ENCODE measurements at places on chromosomes 4 and X.

DNA sequence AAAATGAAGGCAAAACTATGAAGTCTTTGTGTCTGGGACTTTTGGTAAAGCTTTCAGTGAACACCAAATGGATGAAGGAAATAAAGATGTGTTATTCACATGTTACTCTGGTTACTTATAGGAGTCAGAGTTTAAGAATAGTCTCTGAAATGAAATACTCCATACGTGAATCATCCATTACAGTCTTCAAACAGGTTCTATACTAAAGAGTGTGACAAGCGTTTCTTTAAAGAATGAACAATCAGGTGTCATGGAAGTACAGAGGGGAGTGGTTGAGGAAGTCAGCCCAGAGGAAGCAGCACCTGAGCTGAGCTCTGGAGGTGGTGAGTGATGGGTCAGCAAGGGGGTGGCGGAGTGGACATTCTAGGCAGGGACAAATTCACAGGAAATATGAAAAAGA, 41.8 kb upstream of the SORBS2 start:
- DNase-seq = no peak

GRCh38 chr4:7557456-7557855, 122.7 kb upstream of the PSAPL1 start:
- peak; percentile 82 for DNase-seq

DNA sequence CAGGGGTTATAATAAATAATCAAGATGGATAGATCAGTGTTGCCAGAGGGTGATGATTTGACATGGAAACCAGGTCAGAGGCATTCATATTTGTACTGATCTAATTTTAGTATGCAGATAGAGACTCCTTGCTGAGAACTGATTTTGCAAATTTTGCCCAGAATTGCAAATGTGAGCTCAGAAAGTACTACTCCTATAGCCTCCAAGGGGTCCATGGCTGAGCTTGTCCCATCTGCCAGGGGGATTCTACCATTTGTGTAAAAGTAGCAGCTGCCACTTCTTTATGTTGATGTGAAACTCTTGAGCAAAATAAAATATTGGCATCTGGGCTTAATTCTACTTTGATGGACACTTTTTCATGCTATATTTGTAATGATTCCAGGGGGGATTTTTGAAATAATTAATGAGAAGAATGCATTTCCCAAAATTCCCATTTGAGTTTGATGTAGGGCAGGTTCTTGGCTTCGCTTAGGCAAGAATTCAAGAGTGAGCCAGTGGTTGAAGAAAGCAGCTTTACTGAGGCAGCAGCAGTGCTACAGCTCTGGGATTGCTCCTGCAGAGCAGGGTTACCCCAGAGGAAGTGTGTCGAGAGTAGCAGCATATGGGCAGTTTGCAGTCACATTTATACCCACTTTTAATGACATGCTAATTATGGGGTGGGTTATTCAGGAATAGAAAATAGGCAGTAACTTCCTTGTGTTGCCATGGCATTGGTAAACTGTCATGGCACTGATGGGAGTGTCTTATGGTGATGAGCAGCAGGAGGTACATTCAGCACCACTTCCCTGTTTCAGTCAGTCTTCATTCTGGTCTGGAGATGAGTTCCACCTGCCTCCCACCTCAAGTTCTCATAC, 38.7 kb upstream of the DCLK2 start:
- DNase-seq = no peak

- no peak for DNase-seq
Observed at GRCh38 chr4:74005528-74005927, 7.1 kb upstream of the CXCL5 start.

- DNase-seq = no peak
Observed at GRCh38 chr4:26721685-26722084, 137.8 kb downstream of the TBC1D19 start.

- DNase-seq = no peak
Observed at GRCh38 chrX:101368800-101369199, 17.2 kb downstream of the BTK start.

DNA sequence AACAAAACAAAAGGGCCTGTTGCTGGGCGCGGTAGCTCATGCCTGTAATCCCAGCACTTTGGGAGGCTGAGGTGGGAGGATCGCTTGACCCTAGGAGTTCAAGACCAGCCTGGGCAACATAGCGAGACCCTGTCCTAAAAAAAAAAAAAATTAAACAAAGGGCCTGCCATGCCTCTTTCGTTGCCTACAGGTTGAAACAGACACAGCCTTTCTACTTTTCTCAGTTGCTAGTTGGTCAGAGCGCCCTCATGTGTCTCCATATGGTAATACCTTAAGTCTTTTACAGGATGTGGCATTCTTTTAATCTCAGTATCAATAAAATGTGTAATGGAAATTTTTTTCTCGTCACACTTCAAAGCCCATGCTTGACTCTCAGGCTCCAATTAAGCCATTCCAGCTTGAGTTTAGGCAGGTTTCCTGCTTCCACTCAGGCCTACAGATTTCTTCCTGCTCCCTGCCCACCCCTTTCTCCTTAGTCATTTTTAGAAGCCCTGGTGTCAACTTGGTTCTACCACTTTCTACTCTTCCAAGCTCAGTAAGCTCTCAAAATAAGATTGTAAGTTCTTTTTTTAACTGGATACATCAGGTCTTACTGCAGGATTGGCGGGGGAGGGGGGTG, 4.6 kb upstream of the SOWAHD start:
- DNase-seq = peak; percentile 50

DNA sequence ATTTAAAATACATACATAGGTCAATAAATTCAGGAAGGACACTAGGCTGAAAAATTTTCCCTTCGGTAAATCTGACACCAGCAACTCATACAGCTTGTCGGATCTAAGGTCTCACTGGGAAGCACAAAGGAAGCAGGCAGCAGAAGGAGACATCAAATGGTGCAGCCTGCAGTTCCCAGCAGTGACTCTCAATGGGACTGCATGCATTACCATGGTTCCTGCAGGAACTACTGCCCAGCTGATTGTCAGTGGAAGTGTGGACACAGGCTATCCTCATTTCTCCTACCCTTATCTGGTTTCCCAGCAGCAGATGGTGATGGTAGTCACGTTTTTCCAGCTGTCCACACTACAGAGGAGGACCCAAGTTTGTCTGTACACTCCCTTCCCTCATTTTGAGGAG, 113.3 kb downstream of the PPP1R2C start:
- DNase-seq = no peak

GRCh38 chr4:2787230-2788100, 5.4 kb upstream of the SH3BP2 start:
- no peak for DNase-seq

DNA sequence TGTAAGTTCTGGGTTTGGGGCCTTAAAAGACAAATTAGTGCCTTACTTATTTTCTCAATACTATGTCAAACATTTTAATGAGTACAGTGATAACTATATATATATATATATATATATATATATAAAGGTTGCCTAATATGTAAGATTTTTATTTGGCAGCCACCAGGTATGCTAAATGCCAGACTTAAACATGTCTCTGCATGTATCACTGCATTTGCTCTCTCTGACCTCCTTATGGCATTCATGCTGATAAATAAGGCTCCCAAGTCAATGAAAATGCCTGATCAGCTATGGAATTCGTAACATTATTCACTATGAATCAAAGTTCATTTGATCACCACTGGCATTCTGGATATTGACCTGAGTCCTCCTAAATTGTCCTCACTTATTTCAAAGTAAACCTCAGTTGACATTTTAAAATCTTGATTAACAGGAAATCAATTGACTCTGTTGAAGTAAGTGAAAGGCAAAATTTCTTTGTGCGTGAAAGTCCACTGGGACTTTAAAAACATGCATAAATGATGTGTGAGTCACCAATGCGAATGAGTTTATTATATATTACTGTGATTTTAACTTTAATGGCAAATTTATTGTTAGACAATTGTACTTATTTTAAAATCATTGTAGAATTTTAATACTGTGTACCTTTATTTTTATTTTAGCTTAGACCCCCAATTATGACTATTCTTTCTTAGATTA, 29.2 kb upstream of the AREG start:
- no peak for DNase-seq

DNA sequence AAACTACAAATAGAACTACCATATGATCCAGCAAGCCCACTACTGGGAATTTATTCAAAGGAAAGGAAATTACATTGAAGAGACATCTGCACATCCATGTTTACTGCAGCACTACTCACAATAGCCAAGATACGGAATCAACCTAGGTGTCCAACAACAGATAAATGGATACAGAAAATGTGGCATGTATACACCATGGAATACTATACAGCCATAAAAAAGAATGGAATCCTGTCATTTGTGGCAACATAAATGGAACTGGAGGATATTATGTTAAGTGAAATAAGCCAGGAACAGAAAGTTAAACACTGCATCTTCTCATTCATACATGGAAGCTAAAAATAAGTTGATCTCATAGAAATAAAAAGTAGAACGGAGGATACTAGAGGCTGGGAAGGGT, 58.1 kb downstream of the RPS3A start:
- DNase-seq = no peak

DNA sequence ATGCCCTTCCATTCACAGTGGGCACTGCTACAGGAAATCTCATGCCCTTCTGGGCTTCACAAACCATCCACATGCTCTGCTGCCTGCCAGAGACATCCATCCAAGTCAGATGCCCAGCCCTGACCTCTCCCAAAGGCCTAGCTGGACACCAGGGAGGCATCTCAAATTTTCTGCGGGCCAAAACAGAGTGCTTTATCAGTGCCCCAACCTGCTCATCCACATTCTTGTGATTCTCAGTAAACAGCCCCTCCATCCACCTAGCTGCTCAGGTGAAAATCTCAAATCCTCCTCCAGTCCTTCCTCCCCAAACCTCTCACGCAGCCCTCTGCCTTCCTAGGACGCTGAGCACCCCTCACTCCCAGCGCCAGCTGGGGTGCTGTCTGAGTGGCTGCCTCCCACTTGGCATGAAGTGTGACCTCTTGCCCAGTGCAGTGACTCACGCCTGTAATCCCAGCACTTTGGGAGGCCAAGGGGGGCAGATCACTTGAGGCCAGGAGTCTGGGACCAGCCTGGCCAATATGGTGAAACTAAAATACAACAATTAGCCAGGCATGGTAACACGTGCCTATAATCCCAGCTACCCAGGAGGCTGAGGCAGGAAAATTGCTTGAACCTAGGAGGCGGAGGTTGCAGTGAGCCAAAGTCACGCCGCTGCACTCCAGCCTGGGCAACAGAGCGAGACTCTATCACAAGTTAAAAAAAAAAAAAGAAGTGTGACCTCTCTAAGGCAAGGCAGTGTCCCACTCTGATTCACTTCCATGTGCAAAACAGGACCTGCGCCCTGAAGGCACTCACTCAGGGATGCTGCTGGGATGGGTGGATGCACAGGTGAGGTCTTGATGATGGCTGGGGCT, 1.7 kb upstream of the AFAP1 start:
- DNase-seq = peak; percentile 66

DNA sequence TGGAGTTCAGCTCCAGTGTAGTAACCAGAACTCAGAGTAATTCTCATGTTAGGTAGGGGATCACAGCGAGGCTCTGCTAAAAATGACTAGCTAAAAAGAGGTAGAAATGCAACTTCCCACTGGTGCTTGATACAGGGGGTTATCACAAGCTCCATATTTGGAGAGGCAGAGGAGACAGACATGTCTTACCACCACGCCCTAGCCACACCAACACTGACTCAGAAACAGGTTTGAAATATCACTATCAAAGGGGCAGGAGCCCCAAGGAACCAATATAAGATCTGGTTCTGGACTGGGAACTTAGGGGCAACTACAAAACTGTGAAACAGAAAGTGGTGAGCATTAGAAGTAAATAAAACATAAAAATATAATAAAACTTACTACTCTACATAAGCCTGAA, 62.9 kb downstream of the IQCM start:
- no peak for DNase-seq

DNA sequence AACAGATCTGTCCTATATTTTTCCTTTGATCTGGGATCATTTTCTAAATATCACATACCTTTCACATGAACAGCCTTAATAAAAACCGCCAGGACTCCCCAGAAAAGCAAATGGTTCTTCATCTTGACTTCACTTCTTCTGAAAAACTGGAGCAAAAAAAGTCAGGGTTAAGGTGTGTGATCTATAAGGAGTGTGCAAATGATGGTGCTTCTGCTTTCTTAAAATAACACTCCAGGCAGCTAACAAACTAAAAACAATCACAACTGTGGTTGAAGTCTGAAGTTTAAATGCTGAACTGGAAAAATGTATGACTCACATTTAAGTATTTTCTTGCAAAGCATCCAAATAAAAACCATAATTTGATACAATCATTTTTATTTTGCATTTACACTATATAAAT, at the start of gene JCHAIN:
TSS of gene JCHAIN (minus strand) at position 140 of the 400 bp plus-strand sequence. CDS start at position 122, 18 bp downstream.
- DNase-seq = no peak

- DNase-seq = no peak
Observed at GRCh38 chr4:8047837-8048678, 108.4 kb upstream of the AFAP1 start.

GRCh38 chrX:17718649-17719165, 18.6 kb upstream of the SCML1 start:
- no peak for DNase-seq

GRCh38 chr4:188930822-188931221, 791.6 kb downstream of the TRIML1 start:
- peak; percentile 19 for DNase-seq

DNA sequence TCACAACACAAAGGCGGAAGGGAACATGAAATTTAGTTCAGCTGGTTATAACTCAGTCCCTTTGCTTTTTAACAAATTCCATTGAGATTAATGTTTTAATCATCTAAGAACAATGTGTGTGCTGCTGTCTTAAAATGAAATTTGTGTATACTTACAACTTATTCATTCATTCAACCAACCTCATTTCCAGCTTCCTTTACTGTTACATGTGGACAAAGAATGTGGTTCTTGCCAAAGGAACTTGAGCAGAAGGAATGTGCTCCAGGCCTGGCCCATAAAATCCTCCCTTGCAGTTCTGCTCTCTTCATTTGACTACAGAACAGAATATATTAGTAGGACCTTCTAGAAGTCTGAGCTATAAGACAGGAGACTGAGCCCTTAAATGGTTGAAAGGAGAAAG, 176.8 kb upstream of the GLRA2 start:
- DNase-seq = no peak

- peak; percentile 84 for DNase-seq
Observed at GRCh38 chr4:37953620-37954293, 6.4 kb upstream of the PTTG2 start.

DNA sequence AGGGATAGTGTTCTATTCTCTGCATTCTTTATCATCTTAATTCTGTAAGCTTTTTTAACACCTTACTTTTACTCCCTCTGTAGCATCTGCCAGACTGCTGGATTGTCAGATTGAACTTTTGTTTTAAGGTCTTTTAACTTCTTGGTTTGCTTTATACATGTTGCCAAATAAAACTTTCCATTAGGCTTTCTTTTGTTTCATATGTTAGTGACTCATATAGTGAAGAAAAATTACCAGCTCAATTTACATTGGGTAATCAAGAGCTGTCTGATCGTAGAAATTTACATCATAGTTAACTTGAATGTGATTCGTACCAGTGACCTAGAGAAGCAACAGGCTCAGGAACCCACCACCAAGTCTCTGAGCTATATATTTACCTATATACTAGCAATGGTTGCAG, 28.5 kb upstream of the KLHL4 start:
- no peak for DNase-seq

- no peak for DNase-seq
Observed at GRCh38 chrX:3075959-3076358, 34.7 kb downstream of the ARSF start.

- DNase-seq = no peak
Observed at GRCh38 chr4:144374065-144374464, 233.5 kb upstream of the GYPA start.

All from mesenchymal stem cell (in vitro differentiated cells and primary cell).